ENCODE measurements at places on chromosomes 4 and X.

DNA sequence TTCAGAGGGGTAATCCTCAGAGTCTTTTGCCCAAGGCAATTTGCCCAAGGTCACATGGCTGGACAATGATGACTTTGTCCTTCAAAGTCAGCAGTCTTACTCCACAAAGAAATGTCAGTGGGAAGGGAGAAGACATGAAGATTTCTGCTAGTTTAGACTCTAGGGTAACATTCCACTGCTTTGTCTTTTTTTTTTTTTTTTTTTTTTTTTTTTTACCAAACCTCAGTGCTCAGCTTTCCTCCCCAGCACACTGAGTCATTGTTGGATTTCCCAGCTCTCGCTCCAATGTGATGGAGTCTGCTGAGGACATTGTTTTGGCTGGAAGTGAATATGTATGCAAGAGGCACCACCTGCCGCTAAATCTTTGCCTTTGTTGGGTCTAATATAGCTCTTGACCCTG is 7.2 kb upstream of the C1QTNF7 start:
- DNase-seq: no peak

DNA sequence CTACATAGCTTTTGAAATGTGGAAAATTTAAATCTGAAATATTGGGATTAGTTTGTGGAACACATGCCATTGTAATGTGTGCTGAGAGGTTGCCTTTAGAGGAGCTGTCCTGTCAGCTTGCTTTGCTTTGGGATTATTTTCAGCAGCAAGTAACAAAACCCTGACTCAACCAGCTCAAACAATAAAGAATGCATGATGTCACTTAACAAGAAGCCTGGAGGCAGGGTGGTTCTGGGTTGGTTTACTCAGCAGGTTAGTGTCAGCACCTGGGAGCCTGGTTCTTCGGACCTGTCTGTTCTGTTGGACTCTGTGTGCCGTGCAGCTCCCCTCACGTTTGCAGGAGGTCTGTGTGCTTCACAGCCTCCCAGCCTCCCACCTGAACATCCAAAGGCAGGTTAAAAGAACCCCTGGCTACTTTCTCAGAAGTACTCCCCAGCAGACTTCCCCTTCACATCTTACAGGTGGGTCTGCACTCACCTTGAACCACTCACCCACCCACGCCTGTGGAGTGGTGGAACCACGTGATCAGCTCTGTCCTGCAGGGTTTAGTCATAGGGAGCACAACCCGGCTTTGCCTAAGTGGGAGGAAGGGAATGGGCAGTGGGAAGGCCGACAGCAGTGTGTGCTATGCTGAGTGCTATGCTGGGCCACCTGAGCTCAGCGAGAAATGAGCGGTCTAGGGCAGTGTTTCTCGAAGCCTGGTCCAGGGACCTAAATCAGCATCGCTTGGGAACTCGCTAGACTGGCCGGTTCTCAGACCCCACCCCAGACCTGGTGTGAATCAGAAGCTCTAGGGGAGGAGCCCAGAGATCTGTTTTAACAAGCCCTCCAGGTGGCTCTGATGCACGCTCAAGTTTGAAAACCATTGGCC is 20.4 kb downstream of the TMEM131L start:
- DNase-seq: no peak

DNA sequence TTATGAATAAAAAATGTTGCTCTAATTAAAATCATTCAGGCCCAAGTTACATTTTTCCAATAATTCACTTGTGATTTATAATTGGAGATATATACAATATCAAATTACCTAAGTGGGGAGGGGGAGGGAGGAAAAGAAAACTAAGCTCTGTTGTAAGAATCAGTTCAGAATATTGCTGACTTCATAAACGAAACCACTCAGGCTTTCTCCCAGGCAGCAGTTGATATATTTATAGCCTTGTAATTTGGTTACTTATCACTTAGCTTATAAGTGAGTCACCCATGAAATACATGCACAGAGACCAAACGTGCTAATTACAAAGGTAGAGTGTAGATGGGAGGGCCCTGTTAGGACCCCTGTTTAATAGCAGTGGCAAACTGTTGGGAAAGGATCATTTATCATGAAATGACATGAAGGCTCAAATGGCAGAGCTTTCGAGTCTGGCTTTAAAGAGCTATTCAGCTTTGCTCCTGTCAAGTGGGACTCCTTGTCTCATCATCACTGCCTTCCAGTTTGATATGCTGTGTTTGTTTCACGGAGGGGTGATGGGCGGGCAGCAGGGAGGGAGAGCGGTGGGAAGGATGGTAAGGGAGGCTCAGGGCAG is 105.6 kb upstream of the PGRMC2 start:
- DNase-seq: no peak

GRCh38 chrX:118437283-118437682 is 58.3 kb upstream of the DOCK11 start:
- DNase-seq: no peak

DNA sequence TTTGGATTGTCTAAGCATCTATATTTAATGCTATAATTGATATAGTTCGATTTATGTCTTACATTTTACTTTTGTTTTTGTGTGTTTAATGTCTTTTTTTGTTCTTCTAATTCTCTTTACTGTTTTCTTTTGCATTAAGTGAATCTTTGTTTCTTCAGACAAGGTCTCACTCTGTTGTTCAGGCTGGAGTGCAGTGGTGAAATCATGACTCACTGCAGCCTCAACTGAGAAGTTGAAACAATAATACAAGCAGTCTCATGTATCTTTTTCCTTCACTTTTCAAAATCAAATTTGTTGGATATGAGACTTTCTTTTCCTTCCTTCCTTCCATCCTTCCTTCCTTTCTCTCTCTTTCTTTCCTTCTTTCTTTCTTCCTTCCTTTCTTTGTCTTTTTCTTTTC is 1401.6 kb downstream of the ADGRL3 start:
- no peak for DNase-seq

- DNase-seq: no peak
Observed at GRCh38 chrX:24448762-24449250, 16.3 kb upstream of the PDK3 start.

DNA sequence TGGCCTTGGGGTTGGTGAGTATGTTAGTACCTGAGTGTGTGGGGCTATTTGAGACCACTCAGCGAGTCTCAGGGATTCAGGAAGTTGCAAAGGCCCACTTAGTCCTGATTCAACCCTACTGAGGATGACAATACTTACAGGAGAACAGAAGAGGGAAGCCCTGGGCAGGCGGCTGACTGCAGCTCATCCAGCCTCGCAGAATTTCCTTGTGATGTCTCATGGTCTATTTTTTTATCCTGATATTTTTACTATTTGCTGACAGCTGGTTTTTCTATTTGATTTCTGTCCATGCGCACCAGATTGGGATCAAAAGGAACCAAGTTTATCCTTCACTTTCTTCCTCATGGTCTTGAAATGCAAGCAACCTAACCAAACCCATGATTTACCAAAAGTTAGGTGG is 201.8 kb upstream of the LNX1 start:
- no peak for DNase-seq

DNA sequence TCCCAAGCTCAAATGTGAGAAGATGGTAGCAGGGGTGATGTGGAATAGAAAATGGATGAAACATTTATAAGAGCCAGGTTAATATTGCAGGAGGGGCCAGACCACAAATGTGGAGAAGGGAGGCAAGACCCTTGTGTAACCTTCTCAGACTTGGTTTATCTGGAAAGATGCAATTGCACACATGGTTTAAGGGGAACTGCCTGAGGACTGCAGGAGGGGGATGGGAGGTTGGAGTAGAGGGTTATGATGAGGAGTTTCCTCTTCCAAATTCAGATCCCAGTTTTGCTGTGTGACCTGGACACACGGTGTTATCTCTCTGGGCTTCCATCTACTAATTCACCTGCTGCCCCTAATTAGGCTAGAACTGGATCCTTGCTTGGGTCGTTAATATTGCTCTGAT is 46.1 kb downstream of the RAB40AL start:
- DNase-seq: no peak

DNA sequence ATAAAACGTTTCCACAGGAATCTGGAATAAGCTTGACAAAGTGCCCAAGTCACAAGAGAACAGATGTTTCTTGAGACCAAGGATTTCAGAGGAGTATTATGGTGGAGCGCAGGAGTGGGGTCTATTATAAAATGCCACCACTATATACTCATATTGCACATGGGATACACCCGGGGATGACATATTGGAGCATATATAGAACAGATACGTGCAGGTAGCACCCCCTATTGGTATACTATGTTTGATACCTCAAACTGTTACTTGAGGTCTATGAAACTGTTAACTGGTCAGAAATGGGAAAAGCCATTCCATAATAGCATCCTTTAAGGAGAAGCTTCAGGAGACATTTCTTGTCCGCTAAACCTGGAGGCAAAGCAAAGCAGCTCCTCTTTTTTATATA is 86.0 kb downstream of the PCYT1B start:
- DNase-seq: no peak

GRCh38 chr4:107757864-107758476 is 37.9 kb upstream of the PAPSS1 start:
- no peak for DNase-seq

- no peak for DNase-seq
Observed at GRCh38 chr4:170399581-170400293, 310.0 kb upstream of the AADAT start.

DNA sequence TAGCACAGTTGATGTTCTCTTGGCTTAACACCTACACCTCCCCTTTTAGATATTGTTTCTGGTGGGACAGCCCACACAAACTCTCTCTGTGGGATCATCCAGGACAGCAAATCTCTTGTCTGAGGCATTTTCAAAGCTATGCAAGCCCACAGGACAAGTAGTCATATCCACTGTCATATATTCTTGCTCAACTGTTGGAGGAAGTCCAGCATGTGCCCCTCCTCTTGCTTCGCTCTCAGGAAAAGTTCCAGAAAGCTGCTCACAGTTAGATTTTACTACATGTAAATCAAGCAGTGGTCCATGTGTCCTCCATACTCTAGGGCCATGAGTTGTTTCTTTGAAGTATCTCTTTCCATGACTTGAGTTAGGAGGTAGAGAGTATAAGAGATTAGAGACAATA is 260.7 kb downstream of the INPP4B start:
- DNase-seq: no peak

DNA sequence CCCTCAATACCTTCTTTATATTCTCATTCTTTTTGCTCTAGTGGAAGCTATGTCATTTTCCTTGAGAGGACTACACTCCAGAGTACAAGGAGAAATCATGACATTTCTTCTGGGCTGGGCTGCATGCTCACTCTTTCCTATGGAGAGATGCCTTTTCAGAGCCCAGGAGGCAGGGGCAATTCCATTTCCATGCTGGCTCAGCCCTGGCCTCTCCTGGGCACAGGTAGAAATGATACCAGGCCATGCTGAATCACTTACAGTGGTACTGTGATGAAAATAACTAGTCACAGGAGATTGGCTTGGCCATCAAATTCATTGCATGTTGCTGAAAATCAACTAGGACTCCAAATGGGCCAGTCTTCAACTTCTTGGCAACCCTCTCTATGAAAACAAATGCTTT is 34.0 kb upstream of the PPARGC1A start:
- no peak for DNase-seq

DNA sequence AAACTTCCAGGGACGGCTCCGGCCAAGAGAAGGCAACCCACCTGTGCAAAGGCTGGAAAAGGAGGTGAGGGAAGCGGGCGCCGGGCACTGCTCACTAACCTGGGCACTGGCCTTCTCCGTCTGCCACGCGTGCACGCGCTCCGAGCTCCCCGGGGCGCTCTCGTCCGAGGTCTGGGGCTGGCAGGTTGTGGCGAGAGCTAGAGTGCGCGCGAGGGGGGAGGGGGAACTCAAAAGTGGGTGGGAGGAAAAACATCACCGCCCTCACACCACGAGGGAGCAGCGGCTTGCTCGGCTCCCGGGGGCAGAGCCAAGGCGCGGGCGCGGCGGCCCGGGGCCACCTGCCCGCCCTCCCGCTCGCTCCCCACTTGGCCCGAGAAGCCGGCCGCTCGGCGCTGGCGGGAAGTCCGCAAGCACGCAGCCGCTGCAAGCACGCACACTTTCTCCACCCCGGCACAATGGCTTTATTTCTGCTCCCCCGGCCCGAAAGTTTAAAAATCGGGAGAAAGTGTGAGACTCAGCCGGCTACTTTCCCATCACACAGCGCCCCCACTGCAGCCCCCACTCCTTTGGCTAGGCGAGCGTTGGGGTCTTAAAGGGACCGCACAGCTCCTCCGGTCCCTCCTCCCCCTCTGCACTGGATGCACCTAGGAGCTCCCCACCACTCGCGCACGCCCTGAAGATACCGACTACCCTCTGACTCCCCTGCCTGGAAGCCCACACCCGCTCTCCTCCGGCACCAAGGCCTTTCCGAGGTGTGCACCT is at the start of gene CHRDL1:
CHRDL1 (minus strand) TSS at position 173 of the 762 bp plus-strand sequence. CDS start 3,636 bp downstream, outside the sequence.
- no peak for DNase-seq

DNA sequence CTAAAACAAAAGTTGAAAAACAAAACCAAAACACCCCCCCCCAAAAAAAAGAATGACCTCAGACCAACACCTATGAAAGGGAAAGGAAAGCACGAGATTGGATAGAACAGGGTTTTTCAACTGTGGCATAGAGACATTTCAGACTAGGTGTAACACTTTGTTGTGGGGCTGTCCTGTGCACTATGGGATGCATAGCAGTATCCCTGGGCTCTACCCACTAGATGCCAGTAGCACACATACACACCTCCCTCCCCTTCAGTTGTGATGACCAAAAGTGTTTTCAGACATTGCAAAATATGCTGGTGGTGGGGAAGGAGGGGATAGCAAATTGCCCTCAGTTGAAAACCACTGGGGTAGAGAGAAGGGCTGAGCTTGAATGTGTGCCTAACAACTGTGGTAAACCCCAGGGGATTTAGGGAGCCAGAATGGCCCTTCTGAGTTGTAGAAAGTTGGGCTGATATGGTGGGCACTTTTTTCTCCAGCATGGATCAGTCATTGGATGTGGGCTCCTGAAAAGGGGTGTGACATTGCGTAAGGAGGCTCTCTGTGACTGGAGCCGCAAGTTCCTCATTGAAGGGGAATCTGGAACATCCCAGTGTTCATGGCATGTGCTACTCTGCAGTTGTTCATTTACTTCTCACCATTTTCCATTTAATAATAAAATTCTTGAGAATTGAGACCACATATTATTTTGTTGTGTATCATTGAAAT is 8.8 kb upstream of the GEMIN8 start:
- DNase-seq: no peak

- peak; percentile 42 for DNase-seq
Observed at GRCh38 chrX:74343343-74344279, 39.6 kb downstream of the ZCCHC13 start.

- no peak for DNase-seq
Observed at GRCh38 chr4:139599594-139600374, 43.8 kb upstream of the SETD7 start.

- DNase-seq: no peak
Observed at GRCh38 chrX:132146456-132146855, 18.6 kb upstream of the FRMD7 start.

DNA sequence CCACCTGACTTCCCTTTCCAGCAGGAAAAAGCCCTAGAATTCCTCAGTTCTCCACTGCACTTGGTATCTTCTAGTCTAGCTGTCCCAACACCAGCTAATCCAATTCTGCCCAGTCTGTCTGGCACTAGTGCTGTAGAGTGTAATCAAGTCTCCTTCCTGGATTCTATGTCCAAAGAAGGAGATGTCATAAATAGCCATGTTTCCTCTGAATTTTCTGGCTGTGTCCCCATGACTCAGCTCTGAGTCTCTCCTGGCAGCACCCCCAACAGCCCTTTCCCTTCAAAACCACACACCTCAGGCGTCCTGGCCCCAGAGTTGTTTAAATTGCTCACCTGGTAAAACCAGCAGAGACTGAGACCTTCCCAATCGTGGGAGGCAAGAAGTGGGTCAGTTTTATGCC is 197.2 kb downstream of the GRXCR1 start:
- no peak for DNase-seq

GRCh38 chrX:136273986-136274385 is 22.8 kb upstream of the MAP7D3 start:
- DNase-seq: no peak

GRCh38 chr4:89160806-89161205 is 49.5 kb downstream of the TIGD2 start:
- DNase-seq: no peak
